NCI-H187 treated with DMSO at 0.1 percent for 48 hours (cell line): ENCODE measurements at places on chromosomes 2 and 18.

- no peak for DNase-seq
Observed at GRCh38 chr18:39190508-39190907, 1624.9 kb upstream of the CELF4 start.

- DNase-seq: no peak
Observed at GRCh38 chr2:52594026-52594425, 1173.6 kb upstream of the CHAC2 start.

DNA sequence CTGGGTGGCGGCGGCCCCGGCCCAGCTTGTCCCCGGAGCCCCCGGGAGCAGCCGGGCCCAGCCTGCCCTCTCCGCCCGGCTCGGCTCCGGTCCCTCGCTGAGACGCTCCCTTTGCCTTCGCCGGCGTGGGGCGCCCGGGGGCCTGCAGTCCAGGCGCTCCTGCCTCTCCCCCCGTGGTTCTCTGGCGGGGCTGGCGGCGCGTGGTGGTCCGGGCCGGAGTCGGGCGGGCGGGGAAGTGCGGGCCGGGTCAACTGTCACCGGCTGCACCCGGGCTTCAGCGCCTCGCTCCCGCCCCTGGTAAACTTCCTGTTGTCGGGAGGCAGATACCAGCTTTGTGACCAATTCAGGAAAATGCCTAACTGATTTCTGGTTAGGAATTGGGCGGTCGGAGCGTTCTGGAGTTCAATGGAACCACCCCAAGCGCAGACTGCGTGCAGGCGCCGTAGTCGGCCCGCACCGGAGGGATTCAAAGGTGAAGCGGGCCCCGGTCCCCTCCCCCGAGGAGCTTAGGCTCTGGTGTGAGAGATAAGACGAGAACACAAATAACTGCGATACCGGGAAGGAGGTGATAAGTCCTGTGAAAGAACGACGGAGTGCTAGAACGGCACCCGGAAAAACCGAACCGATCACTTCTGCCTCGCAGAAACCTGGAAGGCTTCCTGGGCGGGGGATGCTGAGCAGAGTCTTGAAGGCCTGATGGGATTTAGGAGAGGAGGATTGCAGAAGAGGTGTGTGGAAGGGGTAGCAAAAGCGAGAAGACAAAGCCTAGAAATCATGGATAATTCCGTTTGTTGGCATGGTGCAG lies 891 bp downstream of the CAB39 start:
- DNase-seq: no peak

- no peak for DNase-seq
Observed at GRCh38 chr2:203744091-203744490, 37.7 kb downstream of the CD28 start.

- no peak for DNase-seq
Observed at GRCh38 chr18:22189449-22190166, 20.2 kb downstream of the GATA6 start.

DNA sequence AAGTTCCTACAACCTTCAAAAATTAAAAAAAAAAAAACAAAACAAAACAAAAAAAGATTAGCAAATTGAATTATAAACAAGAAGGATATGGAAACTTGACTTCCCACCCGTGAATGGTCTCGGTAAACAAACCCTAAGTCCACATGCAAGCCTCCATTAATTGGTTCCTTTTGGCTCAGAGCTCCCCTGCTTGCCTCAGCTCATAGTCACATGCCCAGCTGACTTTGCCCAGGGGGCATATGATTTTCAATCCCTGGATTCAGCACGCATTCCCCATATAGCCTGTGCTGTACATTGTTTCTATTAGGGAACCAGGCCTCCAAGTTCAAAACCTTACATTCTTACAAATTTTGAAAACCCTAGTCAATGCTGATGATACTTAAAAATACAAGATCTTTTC lies 95.0 kb downstream of the PID1 start:
- no peak for DNase-seq

DNA sequence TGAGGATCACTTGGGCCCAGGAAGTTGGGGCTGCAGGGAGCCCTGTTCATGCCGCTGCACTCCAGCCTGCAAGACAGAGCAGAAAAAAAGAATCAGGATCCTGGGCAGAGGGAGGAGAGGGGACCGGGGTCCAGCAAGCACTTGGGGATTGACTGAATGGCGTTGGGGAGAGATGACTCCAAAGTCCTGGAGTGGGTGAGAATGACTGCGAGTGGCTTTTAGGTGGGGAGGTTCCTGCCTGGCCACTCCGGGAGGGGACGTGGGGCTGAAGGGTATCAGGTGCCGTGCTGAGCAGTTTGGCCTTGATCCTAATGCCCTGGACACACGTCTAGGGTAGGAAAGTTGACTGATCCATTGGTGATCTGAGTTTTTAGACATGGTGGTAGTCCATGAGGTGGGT lies 3.5 kb upstream of the NFATC1 start:
- no peak for DNase-seq

DNA sequence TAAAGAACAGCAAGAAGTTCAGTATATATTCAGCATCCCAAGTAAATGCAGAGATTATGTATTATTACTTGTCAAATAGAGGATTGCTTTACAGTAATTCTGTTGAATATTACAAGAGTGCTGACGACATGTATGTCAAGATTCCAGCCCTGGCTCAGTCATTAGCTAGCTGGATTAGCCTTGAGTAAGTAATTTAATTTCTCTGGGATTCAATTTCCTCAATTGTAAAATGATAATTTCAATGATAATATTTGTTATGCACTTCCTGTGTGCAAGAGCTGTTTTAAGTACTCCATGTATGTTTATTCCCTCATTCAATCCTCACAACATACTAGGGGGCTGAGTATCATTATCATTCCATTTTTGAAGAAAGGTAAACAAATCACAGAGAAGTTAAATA lies 44.0 kb downstream of the TCF4 start:
- DNase-seq: no peak

GRCh38 chr2:127181851-127182250 lies 38.2 kb downstream of the CYP27C1 start:
- no peak for DNase-seq

DNA sequence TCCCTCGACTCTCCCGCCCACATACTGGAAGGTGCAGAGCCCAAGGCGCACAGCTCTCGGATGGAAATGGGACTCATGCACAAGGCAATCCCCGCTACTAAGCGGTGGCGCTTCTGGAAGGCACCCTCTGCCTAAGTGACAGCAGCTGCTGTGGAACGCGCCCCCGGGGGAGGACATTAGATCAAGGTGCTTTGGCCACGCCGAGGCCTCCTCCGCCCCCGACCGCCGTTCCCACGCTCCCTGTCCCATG lies 202 bp downstream of the MCEE start:
- no peak for DNase-seq

GRCh38 chr2:157747695-157748370 lies 119.2 kb upstream of the ACVR1C start:
- DNase-seq: no peak

GRCh38 chr2:102258386-102259074 lies 52.8 kb upstream of the IL1RL1 start:
- DNase-seq: no peak

- no peak for DNase-seq
Observed at GRCh38 chr2:17538022-17538843, 2.3 kb upstream of the VSNL1 start.

- no peak for DNase-seq
Observed at GRCh38 chr2:45726188-45726587, 74.7 kb downstream of the PRKCE start.

DNA sequence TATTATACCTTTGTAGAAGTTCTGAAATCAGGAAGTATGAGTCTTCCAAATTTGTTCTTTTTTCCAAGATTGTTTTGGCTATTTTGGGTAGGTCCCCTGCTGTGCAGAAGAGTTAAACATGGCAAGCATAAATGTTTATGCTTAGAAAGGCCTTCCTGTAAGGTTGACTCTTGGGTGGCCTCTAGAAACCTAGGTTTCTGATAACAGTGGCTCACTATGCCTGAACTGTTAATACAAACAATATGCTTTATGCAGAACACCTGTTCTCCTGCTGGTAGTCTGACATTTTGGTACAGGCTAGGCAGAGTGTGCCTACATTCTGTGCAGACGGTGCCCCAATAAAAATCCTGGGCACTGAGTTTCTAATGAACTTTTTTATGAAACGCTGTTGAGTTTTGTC lies 10.1 kb downstream of the PTPN18 start:
- DNase-seq: no peak

- no peak for DNase-seq
Observed at GRCh38 chr2:193315428-193316091, 1120.8 kb upstream of the TMEFF2 start.

DNA sequence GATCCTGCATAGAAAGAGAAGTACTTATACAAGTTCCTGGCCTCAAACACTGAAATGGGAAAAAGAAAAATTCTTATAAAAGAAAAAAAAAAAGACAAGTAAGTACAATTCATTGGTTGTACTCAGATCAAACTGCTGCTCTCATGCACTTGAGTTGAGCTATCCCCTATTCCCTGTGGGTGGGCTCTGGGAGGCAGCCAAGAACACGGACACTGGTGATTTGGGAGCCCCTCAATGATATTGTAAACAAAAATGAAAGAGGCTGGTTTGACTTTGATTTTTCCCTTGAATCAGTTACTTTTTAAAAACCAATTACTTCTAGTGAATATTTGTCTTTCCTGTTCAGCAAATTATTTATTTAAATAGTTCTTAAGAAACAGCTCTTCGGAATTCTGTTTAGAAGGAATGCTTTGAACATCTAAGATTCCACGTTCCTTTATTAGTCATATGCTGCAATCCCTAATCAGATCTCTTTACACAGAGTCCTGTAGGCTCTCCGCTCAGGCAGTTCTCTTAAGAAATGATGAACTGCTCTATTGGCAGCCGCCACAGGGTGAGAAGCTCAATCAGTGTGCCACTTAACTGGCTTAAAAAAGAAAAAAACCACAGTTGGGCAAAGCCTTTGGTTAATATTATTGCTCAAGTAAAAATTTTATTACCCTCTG lies 225.1 kb downstream of the TMEM182 start:
- DNase-seq: no peak

GRCh38 chr2:200509235-200509611 lies 645 bp downstream of the KCTD18 start:
- no peak for DNase-seq

DNA sequence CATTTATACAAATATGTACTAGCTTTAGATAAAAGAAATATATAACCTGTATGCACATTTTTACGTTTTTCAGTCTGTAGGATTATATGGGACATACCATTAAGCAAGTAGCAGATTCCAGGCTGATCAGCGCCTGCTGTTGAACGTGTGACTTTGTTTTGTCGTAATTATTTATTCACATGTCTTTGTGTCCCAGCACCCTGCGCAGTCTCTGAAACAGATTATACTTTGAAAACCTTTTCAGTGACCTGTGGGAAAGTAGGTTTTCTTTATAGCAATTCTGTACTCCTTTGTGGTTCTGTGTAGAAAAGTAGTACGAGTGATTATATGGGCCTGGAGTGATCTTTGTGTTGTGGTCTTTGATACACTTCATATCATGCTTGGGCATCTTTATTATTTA lies 68.5 kb downstream of the MTA3 start:
- DNase-seq: no peak

DNA sequence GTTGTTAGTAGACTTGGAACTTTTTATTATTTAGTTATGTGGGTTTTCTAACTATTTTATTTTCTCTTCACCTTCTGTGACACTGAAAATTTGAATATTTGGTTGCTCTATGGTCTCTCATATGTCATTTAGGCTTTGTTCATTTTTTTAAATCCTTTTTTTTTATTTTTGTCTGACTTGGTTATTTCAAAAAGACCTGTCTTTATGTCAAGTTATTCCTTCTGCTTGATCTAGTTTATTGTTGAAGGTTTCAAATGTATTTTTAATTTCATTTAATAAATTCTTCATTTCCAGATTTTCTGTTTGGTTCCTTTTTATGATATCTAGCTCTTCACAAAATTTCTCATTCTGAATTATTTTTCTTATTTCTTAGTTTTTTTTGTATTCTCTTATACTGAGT lies 160.6 kb upstream of the ATP5MC3 start:
- no peak for DNase-seq

DNA sequence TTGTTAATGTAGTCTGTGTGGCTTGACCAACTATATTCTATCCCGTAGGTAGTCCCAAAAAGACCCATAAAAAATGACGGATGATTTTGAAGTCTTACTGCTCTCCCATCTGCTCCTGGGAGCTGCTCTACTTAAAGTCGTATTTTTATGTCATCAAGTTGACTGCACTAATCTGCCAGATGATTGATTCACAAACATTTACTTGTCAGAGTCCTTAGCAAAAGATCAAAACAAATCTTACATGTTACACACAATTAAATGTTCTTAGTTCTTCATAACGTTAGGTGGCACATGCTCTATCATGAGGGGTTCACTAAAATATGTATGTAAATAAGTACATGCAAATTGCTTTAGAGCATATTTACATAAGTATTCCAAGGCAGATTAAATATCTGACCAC lies 498.3 kb upstream of the LRRTM4 start:
- no peak for DNase-seq
